ENCODE measurements at places on chromosomes 4 and X. TPM values are rescaled to one million over a fixed set of nuclear protein-coding genes. Genes with fewer than 3 reads are reported as not detected.

ZXDB gene
- 10.4 TPM for total RNA-seq

FMR1 gene
- total RNA-seq: 27.6 TPM

FABP2 gene
- total RNA-seq: not detected

PCDH10 gene
- total RNA-seq: 16.4 TPM

CYLC1 gene
- total RNA-seq: not detected

AMBN gene
- not detected for total RNA-seq

ZNF330 gene
- 25.8 TPM for total RNA-seq

SULT1B1 gene
- under 0.01 TPM for total RNA-seq

CT45A5 gene
- not detected for total RNA-seq

CCSER1 gene
- not detected for total RNA-seq

SCLT1 gene
- 19.3 TPM for total RNA-seq

PWWP3B gene
- total RNA-seq: 5.2 TPM

LANCL3 gene
- 0.32 TPM for total RNA-seq

SSX4 gene
- total RNA-seq: not detected

ESX1 gene
- total RNA-seq: not detected

AMTN gene
- not detected for total RNA-seq

LINC00632 gene
- total RNA-seq: 5.2 TPM

SLITRK2 gene
- not detected for total RNA-seq

All from fibroblast of villous mesenchyme (primary cell).